ENCODE measurements at places on chromosomes 11 and 22. TPM values are rescaled to one million over a fixed set of nuclear protein-coding genes. Genes with fewer than 3 reads are reported as not detected.

DNA sequence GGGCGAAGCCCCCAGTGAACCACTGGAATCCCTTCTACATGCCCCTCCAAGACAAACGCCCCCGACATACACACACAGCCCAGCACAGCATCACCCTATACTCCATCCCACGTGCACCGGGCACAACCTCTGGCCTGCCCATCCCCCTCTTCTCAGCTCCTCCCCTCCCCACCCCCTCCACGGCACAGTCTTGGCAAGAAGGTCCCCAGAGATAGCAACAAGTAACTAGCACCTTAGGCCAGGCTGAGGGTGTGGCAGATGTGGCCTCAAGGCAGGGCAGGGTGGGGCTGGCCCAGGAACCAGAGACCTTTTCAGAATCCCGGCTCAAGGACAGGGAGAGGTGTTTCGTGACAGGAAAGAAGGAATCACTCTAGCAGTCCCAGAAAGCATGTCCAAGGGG lies 54.3 kb downstream of the CYTH4 start:
- no peak overlapping the region for H3K27ac ChIP-seq
- no peak for DNase-seq
- peaks cover 14% of the 10 kb centered on the region for H3K4me1 ChIP-seq
- no peaks in the 10 kb centered on the region for H3K36me3 ChIP-seq
- H3K27me3 ChIP-seq: peaks cover 20% of the 10 kb centered on the region
- no peak overlapping the region for H3K4me3 ChIP-seq

GRCh38 chr11:973237-973636 lies 47.6 kb downstream of the AP2A2 start:
- H3K4me1 ChIP-seq: no peaks in the 10 kb centered on the region
- H3K27ac ChIP-seq: no peak overlapping the region
- no peaks in the 10 kb centered on the region for H3K27me3 ChIP-seq
- DNase-seq: no peak
- H3K36me3 ChIP-seq: peaks cover 14% of the 10 kb centered on the region

- H3K4me3 ChIP-seq: no peak overlapping the region
- no peaks in the 10 kb centered on the region for H3K27me3 ChIP-seq
- peaks cover 2% of the 10 kb centered on the region for H3K36me3 ChIP-seq
- DNase-seq: no peak
- H3K4me1 ChIP-seq: peaks cover 16% of the 10 kb centered on the region
These were observed 16.8 kb downstream of the APOL6 start for GRCh38 chr22:35664955-35665587.

DNA sequence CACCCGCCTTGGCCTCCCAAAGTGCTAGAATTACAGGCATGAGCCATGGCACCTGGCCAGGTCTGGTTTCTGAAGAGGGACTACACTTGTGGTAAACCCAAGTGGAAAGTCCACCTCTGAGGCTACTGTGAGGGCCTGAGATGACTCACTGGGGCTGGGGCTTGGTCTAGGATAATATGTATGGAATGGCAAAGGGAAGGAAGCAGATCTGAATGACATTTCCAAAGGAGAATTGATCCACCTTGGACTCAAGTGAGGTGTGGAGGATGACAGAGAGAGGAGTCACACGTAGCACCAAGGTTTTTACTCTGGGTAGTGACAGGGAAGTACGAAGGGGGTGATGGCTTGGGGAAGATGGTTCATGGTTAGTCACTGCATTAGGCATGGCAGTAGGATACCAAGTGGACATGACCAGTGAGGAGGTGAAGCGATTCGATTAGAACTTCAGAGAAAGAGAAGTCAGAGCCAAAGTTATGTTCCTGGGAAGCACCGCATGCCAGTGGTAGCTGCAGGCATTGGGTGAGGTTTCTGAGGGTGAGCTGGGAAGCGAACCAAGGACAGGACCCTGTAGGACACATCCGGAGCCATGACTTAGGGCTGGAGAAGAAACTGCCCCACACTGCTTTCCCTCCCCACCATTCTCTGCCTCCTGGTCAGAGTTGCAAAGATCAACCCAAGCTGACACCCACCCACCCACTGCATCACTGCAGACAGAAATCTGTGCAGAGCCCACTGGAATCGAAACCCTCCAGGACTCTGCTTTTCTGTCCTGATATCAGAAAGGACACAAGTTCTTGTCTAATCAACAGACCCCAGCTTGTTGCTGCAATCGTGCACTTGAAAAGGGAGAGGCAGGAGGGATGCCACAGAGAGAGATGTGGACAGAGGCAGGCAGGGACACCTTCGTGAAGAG lies 13.0 kb upstream of the BCL9L start:
- peaks cover 9% of the 10 kb centered on the region for H3K4me1 ChIP-seq
- no peaks in the 10 kb centered on the region for H3K27me3 ChIP-seq
- H3K27ac ChIP-seq: no peak overlapping the region
- no peak overlapping the region for H3K4me3 ChIP-seq
- no peaks in the 10 kb centered on the region for H3K36me3 ChIP-seq
- no peak for DNase-seq

The DTX4 gene
- total RNA-seq: 1.9 TPM

DNA sequence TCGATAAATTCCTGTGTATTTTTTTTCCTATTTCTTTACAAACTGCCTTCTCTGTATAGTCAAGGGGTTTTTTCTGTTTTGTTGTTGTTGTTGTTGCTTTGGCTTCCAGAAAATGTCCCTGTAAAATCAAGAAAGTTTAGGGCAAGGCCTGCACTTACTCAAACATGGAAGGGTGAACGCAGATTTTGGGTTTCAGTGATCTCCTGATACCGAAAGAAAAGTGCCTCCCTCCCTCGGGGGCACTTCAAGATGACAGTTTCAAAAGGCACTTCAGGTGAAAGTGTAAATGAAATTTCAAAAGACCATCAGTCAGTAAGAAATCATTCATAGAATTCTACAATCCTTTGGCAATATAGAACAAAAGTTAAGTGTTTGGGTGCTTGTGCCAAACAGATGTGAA lies 43.4 kb upstream of the TMPRSS4 start:
- DNase-seq: no peak
- no peaks in the 10 kb centered on the region for H3K36me3 ChIP-seq
- H3K27me3 ChIP-seq: no peaks in the 10 kb centered on the region
- no peak overlapping the region for H3K4me3 ChIP-seq
- no peak overlapping the region for H3K27ac ChIP-seq
- no peaks in the 10 kb centered on the region for H3K4me1 ChIP-seq

DNA sequence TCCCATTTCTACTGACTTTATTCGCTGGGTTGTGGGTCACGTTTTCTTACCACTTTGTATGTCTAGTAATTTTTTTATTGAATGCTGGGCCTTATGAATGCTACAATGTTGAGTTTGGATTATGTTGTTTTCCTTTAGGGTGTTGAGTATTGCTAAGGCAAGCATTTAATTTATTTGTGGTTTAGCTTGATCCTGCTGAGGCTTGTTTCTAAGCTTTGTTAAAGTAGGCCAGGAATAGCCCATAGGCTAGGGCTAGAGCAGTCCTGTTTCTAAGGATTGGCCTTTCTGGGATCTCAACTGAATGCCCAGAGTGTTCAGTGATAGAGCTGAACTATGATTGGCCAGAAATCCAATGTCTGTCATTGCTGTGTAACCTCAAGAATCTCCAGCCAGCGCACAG lies 56.1 kb upstream of the LDLRAD3 start:
- no peak overlapping the region for H3K27ac ChIP-seq
- H3K27me3 ChIP-seq: peaks cover 6% of the 10 kb centered on the region
- H3K36me3 ChIP-seq: no peaks in the 10 kb centered on the region
- no peak overlapping the region for H3K4me3 ChIP-seq
- no peak for DNase-seq

DNA sequence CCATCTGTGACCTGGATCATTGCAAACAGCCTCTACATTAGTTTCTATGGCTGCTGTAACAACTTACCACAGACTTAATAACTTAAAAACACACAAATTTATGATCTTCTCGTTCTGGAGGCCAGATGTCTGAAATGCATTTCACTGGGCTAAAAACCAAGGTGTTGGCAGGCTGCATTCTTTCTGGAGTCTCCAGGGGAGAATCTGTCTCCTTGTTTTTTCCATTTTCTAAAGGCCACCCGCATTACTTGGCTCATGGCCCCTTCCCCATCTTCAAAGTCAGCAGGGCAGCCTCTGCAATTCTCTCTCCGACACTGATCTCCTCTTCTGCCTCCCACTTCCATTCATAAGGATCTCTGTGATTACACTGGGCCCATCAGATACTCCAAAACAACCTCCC lies 11.6 kb downstream of the SCGB1A1 start:
- H3K4me1 ChIP-seq: no peaks in the 10 kb centered on the region
- H3K27me3 ChIP-seq: no peaks in the 10 kb centered on the region
- no peak overlapping the region for H3K27ac ChIP-seq
- H3K36me3 ChIP-seq: no peaks in the 10 kb centered on the region
- H3K4me3 ChIP-seq: no peak overlapping the region
- no peak for DNase-seq

GRCh38 chr11:16001899-16002426 lies 354.4 kb downstream of the SOX6 start:
- H3K27ac ChIP-seq: peak overlapping the region; percentile 59
- peak; percentile 98 for DNase-seq
- no peak overlapping the region for H3K4me3 ChIP-seq
- peaks cover 37% of the 10 kb centered on the region for H3K4me1 ChIP-seq
- H3K27me3 ChIP-seq: peaks cover 3% of the 10 kb centered on the region

The ARHGAP1 gene
- 92.8 TPM for total RNA-seq

The INPP5J gene
- 4.8 TPM for total RNA-seq

- H3K36me3 ChIP-seq: no peaks in the 10 kb centered on the region
- no peaks in the 10 kb centered on the region for H3K27me3 ChIP-seq
- DNase-seq: no peak
- H3K27ac ChIP-seq: no peak overlapping the region
- no peaks in the 10 kb centered on the region for H3K4me1 ChIP-seq
- H3K4me3 ChIP-seq: no peak overlapping the region
These were observed 98.4 kb upstream of the PARVA start for GRCh38 chr11:12278766-12279671.

The TMEM138 gene
- total RNA-seq: 58.8 TPM

DNA sequence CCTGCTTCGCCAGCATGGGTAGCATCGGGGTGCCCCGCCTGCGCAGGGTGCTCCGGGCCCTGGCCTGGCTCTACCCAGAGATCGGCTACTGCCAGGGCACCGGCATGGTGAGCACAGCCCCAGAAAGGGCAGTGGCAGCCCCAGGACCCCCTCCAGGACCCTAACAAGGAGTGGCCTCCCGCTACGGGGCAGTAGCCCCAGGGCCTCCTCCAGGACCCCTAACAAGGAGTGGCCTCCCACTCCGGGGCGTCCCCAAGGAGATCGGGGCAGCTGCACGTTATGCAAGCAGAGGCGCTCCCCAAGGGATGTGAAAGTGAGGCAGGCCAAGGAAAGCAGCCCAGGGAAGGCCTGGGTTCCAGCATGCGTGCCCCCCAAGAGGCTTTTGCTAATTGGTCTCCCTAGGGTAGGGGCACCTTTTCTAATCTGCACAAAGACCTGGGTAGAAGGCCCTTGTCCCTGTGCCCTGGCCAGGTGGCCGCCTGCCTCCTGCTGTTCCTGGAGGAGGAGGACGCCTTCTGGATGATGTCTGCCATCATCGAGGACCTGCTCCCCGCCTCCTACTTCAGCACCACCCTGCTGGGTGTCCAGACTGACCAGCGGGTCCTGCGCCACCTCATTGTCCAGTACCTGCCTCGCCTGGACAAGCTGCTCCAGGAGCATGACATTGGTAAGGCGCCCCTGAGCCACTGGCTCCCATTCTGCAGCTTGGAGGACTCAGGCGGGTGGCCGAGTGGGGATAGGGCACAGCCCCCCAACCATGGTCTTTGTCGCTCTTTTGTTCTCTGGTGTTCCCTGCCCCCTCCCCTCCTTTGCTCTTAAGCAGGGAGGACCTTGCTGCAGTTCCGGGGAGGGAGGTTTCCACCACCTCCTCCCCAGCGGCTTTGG lies 35.0 kb downstream of the SGSM3 start:
- no peaks in the 10 kb centered on the region for H3K27me3 ChIP-seq
- H3K4me3 ChIP-seq: no peak overlapping the region
- no peak for DNase-seq
- no peak overlapping the region for H3K27ac ChIP-seq
- H3K36me3 ChIP-seq: peaks cover 67% of the 10 kb centered on the region
- H3K4me1 ChIP-seq: peaks cover 4% of the 10 kb centered on the region

DNA sequence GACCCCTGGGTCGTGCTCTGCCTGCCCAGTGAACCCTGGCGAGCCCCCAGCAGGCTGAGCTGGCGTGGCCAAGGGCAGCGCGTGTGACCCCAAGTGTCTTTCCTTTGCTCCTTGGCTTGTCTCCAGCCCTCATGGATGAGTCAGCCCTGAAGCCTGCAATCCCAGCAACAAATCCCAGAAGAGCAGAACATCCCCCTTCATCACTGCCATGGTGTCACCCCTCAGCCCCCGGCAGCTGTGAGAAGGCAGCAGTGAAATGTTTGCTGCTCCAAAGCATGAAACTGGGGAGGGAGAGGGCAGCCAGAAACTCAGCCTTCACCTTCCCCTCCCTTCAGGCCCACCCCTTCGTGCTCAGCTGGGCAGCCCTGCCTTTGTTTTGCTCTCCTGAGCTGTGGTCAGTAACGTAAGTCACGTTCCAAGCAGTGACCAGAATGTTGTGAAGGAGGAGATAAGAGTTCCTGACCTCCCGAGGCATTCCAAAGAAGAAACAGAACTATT lies 29.8 kb downstream of the ADAMTS15 start:
- no peak overlapping the region for H3K4me3 ChIP-seq
- H3K27ac ChIP-seq: no peak overlapping the region
- H3K36me3 ChIP-seq: no peaks in the 10 kb centered on the region

DNA sequence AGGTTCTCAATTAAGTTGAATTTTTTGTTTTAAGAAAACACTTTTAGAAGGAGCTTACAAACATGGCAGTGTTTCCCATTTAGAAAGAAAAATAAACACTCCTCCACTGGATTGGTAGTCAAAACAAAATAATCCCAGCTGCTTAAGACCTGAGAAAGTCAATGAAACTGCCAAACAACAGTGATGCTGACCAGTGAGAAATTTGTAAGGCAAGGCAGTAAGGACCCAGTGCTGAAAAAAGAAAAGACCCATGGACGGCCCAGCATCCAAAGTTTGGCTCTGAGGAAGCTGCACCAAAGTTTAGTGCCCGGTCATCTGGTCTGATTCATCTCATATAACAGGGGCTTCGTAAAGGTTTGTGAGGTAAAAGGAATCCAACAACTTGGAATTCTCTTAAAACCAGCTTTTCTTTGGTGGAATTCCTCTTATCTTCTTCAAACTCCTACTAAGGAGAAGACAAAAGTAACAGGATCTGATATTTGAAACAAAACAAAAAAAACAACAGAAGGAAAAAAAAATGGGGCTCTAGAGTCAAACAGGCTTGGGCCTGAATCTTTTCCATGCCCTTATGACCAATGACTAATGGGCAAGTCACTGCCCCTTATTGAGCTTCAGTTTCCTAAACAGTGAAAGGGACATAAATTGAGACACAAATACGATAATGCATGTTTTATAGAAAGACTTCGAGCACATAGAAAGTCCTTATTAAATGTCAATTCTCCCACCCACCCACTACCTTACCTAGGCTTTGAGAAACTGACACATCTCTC lies 383.0 kb upstream of the NARS2 start:
- no peaks in the 10 kb centered on the region for H3K4me1 ChIP-seq
- no peak for DNase-seq
- no peaks in the 10 kb centered on the region for H3K36me3 ChIP-seq
- no peak overlapping the region for H3K27ac ChIP-seq
- H3K27me3 ChIP-seq: peaks cover 48% of the 10 kb centered on the region

- H3K27ac ChIP-seq: peak overlapping the region; percentile 75
- H3K27me3 ChIP-seq: peaks cover 4% of the 10 kb centered on the region
- peak; percentile 88 for DNase-seq
These were observed 1.4 kb downstream of the MDK start for GRCh38 chr11:46382646-46383403.

GRCh38 chr11:37184326-37184725 lies 586.3 kb upstream of the RAG2 start:
- H3K27ac ChIP-seq: no peak overlapping the region
- H3K4me1 ChIP-seq: peaks cover 7% of the 10 kb centered on the region
- H3K36me3 ChIP-seq: no peaks in the 10 kb centered on the region
- no peaks in the 10 kb centered on the region for H3K27me3 ChIP-seq
- no peak for DNase-seq

Measured in A673 (cell line).